GDM1 (cell line): ENCODE measurements at places on chromosomes 7 and 10.

- no peak for DNase-seq
These were observed 52.7 kb downstream of the HTR5A start for GRCh38 chr7:155122831-155123230.

DNA sequence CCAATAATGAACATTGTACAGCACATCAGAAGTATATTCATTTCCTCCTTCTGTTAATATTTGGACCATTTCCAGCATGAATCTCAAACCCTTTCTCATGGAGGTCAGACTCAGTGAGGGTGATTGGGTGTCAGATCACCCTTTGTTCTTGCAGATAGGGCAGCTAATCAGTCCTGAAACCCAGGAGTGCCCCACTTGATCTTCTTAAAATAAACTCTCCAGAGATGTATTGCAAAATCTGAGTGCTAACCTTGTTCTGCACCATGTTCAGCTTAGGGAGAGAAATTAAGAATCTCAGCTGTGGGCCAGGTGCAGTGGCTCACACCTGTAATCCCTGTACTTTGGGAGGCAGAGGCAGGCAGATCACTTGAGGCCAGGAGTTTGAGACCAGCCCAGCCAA lies 869.4 kb downstream of the TYW1 start:
- no peak for DNase-seq

GRCh38 chr10:101000915-101001658 lies 1.5 kb downstream of the LZTS2 start:
- DNase-seq = no peak

DNA sequence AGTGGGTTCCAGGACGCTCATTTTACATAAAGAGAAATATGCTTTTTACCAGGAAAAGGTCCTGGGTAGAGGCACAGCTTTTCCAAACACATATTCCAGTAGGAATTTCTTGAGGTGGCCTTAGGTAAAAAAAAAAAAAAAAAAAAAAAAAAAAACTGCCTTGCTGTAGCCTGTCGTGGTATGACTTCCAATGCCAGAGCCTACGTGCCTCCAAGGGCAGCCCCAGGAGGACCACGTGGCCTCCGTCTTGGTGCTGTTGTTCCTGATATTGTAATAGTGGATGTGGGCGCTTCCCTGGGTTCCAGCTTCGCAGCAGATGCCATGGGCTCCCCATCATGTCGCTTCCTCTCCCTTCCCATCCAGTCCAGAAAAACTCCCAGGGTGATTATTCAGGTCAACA lies 49.3 kb downstream of the PRKAG2 start:
- DNase-seq = no peak

GRCh38 chr7:94829987-94830386 lies 77.4 kb upstream of the PPP1R9A start:
- no peak for DNase-seq

DNA sequence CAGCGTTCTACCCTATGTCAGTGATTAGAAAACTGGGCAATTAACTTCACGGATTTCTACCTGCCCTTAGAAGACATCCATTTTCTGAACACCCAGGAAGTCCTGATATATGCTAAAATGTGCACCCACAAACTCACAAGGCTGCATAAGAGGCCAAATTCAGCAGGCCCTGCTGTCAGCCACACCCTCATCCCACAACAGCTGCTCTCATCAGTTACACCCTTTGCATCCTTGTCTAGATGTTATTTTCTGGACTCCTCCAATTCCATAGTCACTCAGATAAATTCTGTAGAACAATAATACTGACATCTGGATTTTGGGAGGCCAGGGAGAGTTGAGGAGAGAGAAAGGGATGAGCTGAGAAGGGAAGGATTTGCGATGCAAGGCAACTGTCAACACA lies 208.9 kb downstream of the TAX1BP1 start:
- no peak for DNase-seq

DNA sequence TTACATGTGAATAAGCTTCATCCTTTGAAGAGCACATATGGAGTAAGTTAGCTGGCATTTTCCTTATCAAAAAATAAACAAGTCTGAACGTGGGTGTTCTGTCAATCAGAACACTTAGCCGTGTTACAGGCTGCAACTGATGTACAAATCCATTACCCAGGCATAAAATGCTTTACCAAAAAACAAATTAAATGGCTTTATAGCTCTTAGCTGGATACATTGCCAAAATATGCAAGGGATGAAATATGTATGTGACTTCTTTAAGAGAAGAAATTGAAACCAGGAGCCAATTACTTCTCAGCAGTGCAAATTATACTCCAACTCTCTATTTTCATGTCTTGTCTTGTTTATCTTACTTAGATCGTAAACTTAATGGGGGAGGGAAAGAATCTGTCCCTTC lies 214.8 kb downstream of the DGKB start:
- DNase-seq = no peak

- no peak for DNase-seq
These were observed 118.1 kb downstream of the GLRX3 start for GRCh38 chr10:130254243-130254642.

GRCh38 chr10:119663866-119664698 lies 12.9 kb downstream of the BAG3 start:
- no peak for DNase-seq

DNA sequence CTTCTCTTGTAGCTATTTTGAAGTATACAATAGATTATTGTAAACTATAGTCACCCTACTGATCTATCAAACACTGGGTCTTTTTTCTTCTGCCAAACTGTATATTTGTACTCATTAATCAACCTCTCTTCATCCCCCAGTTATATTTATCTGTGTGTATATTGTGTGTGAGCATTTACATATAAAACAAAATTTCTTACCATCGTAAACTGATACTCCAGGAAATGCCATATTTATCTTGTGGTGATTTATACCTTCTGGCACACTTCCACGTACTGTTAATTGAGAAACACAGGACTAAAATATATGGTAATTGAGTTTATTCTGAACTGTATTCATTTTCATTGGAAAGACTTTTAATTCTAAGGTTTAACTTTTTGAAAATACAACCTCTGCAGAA lies 18.9 kb downstream of the ANLN start:
- DNase-seq = no peak

- no peak for DNase-seq
These were observed 138.5 kb upstream of the AOAH start for GRCh38 chr7:36862771-36863261.

- no peak for DNase-seq
These were observed 5.5 kb downstream of the FOXL3 start for GRCh38 chr7:295155-296154.

DNA sequence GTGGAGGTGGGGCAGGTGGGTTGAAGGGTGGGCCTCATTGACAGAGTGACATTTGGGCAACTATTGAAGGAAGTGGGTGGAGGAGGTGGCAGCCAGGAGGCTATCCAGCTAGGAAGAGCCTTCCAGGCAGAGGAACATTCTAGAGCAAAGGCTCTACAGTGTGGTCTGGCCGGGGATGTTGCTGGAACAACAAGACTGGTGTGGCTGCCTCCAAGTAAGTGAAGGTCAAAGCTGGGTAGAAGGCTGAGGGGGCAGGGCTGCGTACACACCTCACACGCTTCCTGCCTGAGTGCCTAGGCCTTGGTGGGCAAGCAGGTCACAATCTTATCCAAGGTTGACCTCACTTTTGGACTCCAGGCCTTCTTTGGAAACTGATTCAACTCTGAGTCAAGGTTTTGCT lies 6.6 kb downstream of the CPA1 start:
- DNase-seq = no peak

- DNase-seq = no peak
These were observed 1.6 kb downstream of the MEOX2 start for GRCh38 chr7:15684871-15685270.
